AG09319 (cell line): ENCODE measurements at places on chromosomes 7 and 10.

GRCh38 chr7:157526005-157526912 is 189.5 kb downstream of the DNAJB6 start:
- no peak for DNase-seq

DNA sequence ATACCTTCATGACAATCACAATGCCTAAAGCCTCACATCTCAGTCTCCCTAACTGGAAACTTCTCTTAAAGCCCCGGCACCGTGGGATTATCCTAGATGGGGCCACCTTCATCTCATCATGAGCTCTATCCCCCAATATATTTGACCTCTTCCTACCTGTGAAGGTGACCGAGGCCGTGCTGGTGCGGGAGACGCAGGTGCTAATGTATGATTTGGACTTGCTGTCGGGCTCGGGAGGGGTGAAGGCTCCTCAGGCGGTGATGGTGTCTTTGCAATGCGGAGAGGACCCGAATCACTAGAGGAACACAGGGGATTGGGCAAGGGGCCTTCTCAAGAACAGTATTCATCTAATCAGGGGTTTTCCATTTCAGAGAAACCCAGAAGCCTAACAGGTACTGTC is 168.4 kb downstream of the AMPH start:
- no peak for DNase-seq

DNA sequence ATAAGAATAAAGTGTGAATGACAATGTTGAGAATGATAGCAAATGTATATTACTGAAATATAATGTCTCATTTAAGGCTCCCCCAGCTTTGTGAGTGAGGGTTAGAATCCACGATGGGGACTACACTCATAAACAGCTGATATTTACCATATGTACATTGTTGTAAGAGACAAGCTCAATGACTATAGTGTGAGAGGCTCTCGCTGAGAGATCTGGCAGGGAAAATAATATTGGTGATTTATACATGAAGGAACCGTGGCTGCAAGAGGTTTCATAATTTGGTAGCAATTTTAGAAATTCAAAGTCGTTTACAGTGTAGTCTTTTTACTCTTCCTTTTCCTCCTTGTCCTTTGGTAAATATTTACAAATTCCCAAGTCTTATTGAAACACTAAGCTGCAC is 342.2 kb upstream of the AKR1E2 start:
- no peak for DNase-seq

GRCh38 chr10:26365681-26366358 is 72.3 kb upstream of the APBB1IP start:
- no peak for DNase-seq

- peak; percentile 30 for DNase-seq
These were observed 102.1 kb upstream of the TMEM168 start for GRCh38 chr7:112892263-112892662.

- DNase-seq, result no peak
These were observed 3.1 kb upstream of the PDIA4 start for GRCh38 chr7:149031353-149031910.

GRCh38 chr10:5818894-5819293 is 5.7 kb upstream of the GDI2 start:
- DNase-seq, result no peak

- no peak for DNase-seq
These were observed 28.4 kb downstream of the BMPER start for GRCh38 chr7:33933611-33934281.

GRCh38 chr10:14549496-14549895 is 218.8 kb upstream of the FRMD4A start:
- no peak for DNase-seq

DNA sequence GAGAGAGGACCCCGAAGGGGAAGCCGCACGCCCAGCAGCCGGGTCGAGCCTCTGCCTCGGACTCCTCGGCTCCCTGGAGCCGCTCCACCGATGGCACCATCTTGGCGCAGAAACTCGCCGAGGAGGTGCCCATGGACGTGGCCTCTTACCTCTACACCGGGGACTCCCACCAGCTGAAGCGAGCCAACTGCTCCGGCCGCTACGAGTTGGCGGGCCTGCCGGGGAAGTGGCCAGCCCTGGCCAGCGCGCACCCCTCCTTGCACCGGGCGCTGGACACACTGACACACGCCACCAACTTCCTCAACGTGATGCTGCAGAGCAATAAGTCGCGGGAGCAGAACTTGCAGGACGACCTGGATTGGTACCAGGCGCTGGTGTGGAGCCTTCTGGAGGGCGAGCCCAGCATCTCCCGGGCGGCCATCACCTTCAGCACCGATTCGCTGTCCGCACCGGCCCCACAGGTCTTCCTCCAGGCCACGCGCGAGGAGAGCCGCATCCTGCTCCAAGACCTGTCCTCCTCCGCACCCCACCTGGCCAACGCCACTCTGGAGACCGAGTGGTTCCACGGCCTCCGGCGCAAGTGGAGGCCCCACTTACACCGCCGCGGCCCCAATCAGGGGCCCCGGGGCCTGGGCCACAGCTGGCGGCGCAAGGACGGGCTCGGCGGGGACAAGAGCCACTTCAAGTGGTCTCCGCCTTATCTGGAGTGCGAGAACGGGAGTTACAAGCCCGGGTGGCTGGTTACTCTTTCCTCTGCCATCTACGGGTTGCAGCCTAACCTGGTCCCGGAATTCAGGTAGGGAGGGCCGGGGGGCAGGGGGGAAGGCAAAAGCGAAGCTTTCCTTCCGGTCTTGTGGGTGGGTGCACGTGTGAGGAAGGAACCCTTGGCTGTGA is 973 bp downstream of the GPR158 start:
- DNase-seq, result no peak
